ELF-1 (cell line): ENCODE measurements at places on chromosomes 4 and X.

DNA sequence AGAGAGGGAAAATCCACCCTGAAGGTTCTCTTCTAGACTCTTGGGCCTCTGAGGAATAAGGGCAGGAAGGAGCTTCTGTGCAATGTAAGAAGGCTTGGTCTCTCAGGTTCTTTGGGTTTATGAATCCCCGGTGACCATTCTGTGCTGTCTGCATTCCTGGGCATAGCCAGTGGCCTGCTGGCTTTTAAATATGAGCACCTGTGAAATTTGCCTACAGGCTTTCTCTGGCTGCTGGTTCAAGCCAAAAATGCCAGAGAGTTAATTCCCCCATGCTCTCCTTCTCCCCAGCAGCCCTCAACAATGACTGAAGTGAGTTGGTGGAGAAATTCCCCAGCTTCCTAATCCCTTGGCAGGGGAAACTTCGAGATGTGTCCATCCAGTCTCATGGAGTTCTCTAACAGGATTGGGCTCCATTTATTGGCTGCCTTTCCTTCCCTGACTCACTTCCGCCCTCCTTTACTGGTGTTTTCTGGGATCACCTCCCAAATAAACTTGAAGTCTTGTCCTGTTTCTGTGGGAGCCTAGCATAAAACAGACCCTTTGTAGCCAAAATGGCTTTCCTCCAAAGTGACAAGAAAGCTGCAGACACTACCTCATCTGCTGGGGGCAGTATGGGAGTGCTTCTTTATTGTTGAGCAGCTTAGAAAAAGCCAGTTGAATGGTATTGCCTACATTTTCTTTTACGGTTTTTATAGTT is 179.4 kb upstream of the CASK start:
- peak; percentile 39 for DNase-seq

- no peak for DNase-seq
Observed at GRCh38 chrX:135984791-135985156, 461 bp upstream of the SLC9A6 start.

DNA sequence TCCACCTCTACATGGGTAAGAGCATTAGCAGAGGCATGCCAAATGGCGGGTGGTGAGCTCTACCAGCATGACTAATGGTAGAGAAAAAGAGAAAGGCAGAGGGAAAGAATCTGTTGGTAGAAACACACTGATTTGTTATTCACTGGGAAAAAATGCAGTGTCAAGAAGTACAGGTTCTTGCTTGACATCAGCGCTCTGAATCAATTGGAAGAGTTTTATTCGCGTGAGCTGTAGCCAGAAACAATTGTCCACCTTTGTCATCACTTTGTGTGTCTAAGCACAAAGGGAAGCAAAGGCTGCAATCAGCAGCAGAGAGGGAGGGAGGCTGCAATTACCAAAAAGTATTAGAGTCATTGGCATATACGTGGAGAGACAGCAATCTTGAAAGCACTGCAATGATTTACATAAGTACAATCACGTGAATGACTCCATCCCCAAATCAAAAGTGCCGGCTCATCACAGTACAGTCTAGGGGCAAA is 67.7 kb upstream of the HS3ST1 start:
- no peak for DNase-seq

DNA sequence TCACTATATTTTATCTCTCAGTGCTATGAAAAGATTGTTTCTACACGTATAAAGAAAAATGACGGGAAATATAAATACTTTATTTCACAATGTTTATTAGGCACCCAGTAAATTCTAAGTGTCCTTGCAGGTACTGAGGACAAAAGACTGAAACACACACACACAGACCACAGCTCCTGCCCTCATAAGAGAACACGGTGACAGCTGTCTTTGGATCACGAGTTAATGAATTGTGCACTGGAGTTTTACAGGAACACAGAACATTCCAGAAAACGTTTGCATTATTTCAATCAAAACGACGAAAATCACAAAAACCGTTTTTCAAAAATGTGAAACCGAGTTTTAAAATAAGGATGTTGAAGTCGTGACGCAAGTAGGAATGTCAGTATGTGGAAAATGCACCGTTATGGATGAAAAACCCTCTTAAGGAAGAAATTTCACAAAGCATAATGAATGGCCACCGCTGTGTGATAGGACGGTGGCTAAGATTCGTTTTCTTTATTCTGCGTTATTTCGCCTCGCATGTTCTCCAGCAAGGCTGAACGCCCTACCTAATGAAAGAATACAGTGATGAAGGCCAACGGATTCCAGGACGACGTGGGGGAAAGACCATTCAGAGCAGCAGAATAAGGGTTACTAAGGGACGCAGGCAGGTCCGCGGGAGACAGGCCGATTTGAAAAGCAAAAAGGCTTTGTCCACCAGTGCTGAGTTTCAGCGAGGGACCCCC is 24.2 kb downstream of the FAM156A start:
- no peak for DNase-seq

GRCh38 chr4:184958127-184958922 is 60.0 kb upstream of the HELT start:
- DNase-seq, result no peak

- no peak for DNase-seq
Observed at GRCh38 chrX:123860983-123861382, 1.1 kb downstream of the XIAP start.

GRCh38 chrX:16039834-16040233 is 83.5 kb upstream of the GRPR start:
- DNase-seq, result no peak

- DNase-seq, result no peak
Observed at GRCh38 chr4:117417856-117418255, 332.5 kb upstream of the TRAM1L1 start.

DNA sequence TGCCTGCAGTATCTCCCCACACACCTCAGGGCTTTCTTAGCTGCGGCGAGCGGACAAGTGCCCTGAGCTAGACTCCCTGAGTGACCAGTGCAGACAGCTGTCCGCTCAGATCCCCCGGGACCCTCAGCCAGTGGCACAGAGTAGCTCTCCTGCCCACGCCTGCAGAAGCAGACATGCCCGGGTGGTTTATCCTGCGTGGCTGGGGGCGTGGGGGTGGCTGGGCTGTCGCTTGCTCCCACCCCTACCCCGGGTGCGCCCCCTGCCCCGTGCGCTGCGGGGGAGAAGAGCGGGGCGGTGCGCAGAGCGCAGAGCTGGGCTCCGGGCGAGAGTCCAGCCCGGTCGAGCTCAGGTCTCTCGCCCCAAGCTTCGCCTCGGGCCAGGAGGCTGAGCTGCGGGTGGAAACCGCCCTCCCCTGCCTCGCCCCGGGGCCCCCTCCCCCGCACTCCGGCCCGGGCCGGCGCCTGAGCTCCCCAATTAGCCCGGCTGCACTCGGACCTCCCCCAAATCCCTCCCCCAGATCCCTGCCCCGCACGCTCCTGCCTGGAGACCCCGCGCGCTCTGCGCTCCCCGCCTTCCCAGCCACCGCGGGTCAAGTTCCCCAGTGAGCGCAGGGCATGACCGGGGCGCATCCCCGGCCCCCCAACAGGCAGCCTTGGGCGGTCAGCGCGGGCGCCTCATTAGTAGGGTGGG is 11.7 kb upstream of the SHOX start:
- DNase-seq, result no peak

DNA sequence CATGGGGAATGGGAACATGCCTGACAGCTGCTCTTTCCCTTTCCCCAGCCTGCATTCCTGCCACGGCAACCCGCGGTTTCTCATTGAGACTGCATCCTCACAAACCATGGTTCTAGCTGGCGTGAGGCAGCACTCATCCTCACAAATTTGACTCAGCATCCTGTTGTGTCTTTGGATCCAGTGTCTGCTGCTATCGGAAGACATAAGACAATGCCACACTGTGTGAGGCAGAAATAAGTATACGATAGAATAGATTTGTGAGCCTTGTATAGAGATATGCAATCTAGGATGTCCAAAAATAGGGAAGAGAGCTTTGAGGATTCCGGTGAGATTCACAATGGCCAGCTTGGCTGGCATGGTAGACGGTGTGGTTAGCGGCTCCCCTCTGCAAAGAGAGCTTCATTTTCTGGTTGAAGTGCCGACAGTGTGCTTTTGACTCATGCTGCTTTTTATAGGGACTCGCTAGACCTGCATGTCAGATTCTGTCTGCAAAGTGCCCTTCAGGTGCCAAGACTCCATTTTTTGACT is 161.3 kb upstream of the PSAPL1 start:
- no peak for DNase-seq

GRCh38 chr4:2105559-2105958 is 46.4 kb downstream of the NAT8L start:
- no peak for DNase-seq

- no peak for DNase-seq
Observed at GRCh38 chrX:125322431-125322830, 2.8 kb downstream of the TEX13C start.

- no peak for DNase-seq
Observed at GRCh38 chr4:53645108-53645507, 53.8 kb upstream of the LNX1 start.

- peak; percentile 31 for DNase-seq
Observed at GRCh38 chr4:138576684-138577083, 334.5 kb upstream of the SLC7A11 start.

GRCh38 chr4:9685692-9686091 is 95.7 kb upstream of the DRD5 start:
- no peak for DNase-seq

GRCh38 chrX:3290561-3290960 is 55.9 kb downstream of the MXRA5 start:
- no peak for DNase-seq

DNA sequence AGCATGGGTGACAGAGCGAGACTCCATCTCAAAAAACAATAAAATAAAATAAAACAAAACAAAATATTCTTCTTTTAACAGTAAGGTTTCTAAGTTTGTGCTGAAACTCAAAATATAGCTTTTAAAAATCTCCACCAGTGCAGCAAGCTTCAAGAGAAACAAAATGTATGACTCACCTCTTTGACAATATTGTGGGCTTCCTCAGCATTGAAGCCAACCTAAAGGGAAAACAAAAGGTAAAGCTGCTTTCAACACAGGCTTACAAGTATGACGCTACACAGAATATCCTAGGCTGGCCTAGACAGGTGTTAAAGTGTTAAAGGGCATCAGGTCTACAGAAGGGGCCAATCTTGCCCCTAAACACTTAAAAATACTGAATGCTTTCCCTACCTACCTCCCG is 1.2 kb downstream of the DYNLT3 start:
- no peak for DNase-seq

DNA sequence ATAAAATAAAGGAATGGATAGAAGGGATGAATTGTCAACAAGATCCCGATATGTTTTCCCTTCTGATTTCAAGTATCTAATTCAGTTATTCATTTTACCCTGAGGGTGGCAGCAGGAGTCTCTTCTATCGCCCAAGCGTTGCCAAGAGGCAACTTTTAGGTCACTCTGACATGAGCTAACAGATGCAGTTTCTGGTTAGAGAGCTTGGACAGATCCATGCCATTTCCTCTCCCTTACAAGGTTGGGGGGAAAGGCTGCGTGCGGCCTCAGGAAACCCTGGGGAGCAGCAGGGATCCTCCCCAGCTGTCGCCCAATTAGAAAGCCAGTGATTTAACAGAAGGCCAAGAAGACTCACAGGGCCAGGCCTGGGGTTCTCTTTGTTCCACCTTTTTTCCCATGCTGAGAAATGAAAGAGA is 35.3 kb upstream of the WAS start:
- DNase-seq, result peak; percentile 48

DNA sequence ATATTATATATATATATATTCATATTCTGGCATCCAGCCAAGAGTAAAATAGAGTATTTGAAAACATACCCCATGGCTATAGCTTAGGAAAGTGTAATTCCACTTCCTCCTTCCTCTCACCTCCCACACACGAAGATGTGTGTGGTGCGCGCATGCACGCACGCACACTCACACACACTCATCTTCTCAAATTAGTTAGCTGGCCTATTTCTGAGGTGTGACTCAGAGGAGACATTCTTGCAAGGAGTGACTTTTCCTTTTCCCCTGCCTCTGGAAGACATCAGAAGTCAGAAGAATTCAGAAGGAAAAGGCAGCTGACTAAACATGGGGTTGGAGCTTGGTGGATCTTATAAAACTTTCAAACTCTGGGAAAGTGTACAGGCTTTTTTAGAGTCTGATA is 8.8 kb downstream of the ENPEP start:
- DNase-seq, result no peak

- DNase-seq, result no peak
Observed at GRCh38 chr4:113502906-113503305, 258.6 kb downstream of the CAMK2D start.

- peak; percentile 59 for DNase-seq
Observed at GRCh38 chrX:53695946-53696549, 9.5 kb upstream of the HUWE1 start.
